Neural progenitor cell (in vitro differentiated cells): ENCODE measurements at places on chromosomes 12 and 14. TPM values are rescaled to one million over a fixed set of nuclear protein-coding genes. Genes with fewer than 3 reads are reported as not detected.

Gene DAO
- not detected in 2 replicates for total RNA-seq

DNA sequence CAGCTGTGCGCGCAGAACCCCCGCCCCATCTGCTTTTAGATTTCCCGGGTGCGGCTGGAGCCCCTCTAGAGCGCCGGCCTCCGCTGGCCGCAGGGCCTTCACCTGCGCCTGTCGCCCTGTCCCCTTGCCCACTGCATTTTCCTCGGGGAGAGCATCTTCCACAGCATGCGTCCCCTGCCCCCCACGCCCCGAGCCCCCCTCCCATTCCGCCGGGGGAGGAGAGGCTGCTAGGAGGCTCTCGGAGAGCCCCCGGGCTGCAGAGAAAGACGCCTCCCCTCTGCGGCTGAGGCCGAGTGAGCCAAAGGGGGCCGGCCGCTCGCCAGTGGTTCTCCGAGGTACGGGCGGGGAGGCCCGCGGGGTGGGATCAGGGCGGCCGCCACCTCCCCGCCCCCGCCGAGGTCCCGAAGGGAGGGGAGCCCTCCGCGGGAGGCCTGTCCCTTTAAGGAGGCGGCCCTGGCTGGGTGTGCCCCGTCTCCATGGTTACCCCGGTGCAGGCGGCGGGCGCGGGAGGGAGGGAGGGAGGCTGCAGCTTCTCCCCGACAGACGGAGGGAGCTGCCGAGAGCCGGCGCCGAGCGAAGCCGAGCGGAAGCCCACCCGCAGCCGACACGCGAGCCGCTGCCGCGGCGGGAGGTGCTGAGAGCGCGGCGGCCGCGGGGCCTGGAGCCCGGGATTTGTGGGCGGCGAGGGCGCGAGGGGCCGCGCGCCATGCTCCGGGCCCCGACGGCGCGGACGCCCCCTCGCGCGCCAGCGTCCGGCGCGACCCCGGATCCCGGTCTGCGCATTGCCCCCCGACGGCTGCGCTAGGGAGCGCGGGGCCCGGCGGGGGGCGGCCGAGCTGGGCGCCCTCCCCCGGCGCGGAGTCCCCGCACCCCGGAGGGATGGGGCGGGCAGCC is at the start of gene KCNH3:
TSS of gene KCNH3 (plus strand) at position 521 of the 894 bp plus-strand sequence. CDS start 387 bp downstream, outside the sequence.
- H3K4me1 ChIP-seq: peaks cover 6% of the 10 kb centered on the region
- H3K4me3 ChIP-seq: peak within 1 kb of the TSS; percentile 49
- H3K27me3 ChIP-seq: peaks cover 95% of the 10 kb centered on the region
- peak; percentile 87 for DNase-seq

DNA sequence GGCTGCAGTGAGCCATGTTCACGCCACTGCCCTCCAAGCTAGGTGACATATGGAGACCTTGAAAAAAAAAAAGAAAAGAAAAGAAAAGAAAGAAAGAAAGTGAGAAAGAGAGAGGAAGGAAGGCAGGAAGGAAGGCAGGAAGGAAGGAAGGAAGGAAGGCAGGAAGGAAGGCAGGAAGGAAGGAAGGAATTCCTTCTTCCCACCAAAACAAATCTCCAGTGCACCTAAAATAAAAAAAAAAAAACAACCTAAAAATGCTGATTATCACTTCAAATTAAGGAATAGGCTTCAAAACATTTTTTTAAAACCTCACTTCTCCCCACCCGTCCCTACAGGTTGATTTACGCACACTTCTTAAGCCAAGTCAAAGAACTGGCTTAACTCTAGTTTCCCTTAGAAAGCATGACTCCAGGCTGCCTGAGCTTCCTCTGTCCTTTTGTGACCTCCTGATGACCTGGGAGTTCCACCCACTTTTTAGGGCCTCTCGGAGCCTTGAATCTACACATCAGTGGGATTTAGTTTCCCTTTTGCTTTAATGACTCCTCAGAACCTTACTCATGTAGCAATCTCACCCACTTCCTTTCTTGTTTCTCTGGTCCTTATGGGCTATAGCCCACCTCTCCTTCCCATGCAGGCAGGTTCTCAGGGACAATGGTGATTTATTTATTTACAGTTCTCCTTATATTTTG is 18.6 kb downstream of the DUSP6 start:
- peaks cover 20% of the 10 kb centered on the region for H3K4me1 ChIP-seq
- peak; percentile 43 for DNase-seq
- H3K27ac ChIP-seq: no peak overlapping the region
- H3K27me3 ChIP-seq: no peaks in the 10 kb centered on the region
- H3K36me3 ChIP-seq: no peaks in the 10 kb centered on the region

GRCh38 chr14:24339284-24340151 is at the start of gene RIPK3:
TSS of gene RIPK3 (minus strand) at chr14:24339991. CDS start at chr14:24339826, 165 bp downstream.
- H3K4me1 ChIP-seq: peaks cover 8% of the 10 kb centered on the region
- no peak within 1 kb of the TSS for H3K27ac ChIP-seq
- no peaks in the 10 kb centered on the region for H3K36me3 ChIP-seq
- H3K27me3 ChIP-seq: peaks cover 100% of the 10 kb centered on the region
- peak within 1 kb of the TSS; percentile 43 for H3K4me3 ChIP-seq
- DNase-seq: peak; percentile 60

Gene FAM186B
- 0.25 TPM in 1 of 2 replicates, not detected in the other for total RNA-seq

DNA sequence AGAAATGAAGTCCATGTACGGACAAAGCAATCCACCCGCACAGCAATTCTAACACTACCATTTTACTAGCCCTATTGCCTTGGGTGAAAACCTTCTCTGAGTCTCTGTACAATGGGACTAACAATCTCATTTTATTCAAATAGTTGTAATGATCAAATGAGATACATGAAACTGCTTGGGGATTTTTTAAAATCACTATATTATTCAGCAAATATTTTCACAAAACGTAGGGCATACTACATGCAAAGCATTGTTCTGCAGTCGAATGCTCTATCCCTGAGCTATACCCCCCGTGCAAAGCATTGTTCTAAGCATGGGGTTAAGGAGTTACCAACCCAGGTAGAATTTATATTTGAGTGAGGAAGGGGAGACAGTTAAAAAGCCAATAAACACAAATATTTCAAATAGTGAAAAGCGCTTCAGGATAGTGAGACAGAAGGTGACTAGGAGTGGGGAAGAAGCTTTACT is 554 bp upstream of the ATF7 start:
- peaks cover 28% of the 10 kb centered on the region for H3K4me1 ChIP-seq
- no peak overlapping the region for H3K27ac ChIP-seq
- no peak for DNase-seq
- H3K27me3 ChIP-seq: no peaks in the 10 kb centered on the region
- peak overlapping the region; percentile 91 for H3K4me3 ChIP-seq

- H3K36me3 ChIP-seq: peaks cover 5% of the 10 kb centered on the region
- peak overlapping the region; percentile 76 for H3K27ac ChIP-seq
- peak; percentile 61 for DNase-seq
- H3K4me3 ChIP-seq: peak overlapping the region; percentile 15
Observed at GRCh38 chr14:63933711-63934110, 80.9 kb downstream of the SYNE2 start.

DNA sequence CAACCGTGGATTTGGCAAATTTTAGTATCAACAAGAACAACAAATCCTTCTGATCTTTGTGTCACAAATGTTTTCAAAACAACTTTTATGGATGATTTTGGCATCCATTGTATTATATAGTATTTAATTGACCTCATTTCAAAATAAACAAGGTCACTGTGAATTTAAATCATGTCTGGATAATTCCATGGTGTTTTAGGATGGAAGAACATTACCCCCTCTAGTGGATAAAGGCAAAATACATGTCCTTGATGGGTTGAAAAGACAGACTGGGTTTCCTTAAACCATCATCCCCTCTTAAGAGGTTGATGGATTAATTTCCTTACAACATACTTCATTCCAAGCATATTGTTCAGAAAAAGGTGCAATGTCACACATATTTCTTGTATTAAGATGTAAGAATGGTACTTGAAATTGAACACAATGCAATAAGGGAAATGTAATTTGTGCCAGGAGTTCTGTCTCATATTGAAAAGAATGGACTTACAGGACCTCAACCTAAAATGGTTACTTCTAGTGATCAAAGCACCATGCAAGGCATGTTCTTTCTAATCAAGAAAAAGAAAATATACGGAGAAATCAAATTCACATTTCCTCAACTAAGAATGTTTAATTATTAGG is 352.0 kb downstream of the BCAT1 start:
- peaks cover 3% of the 10 kb centered on the region for H3K4me1 ChIP-seq
- no peaks in the 10 kb centered on the region for H3K36me3 ChIP-seq
- no peaks in the 10 kb centered on the region for H3K27me3 ChIP-seq
- H3K27ac ChIP-seq: no peak overlapping the region
- H3K4me3 ChIP-seq: no peak overlapping the region

DNA sequence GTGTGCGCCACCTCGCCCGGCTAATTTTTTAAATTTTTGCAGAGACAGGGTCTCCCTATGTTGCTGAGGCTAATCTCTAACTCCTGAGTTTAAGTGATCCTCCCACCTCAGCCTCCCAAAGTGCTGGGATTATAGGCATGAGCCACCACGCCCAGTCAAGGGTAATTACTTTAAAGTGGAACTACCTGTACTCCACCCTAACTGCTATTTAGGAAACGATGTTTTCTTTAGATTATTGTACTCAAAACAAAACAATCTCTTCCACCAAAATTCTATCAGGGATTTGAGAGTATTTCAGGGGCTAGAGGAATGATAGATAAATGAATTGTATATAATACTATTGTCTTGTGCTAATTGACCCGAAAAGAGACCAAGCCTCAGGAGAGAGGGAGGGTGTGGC is 9.6 kb upstream of the BIN2 start:
- DNase-seq: peak; percentile 31
- no peaks in the 10 kb centered on the region for H3K36me3 ChIP-seq
- H3K27me3 ChIP-seq: no peaks in the 10 kb centered on the region
- H3K4me3 ChIP-seq: no peak overlapping the region
- H3K27ac ChIP-seq: peak overlapping the region; percentile 67

Gene HOTAIR
- not detected in 2 replicates for total RNA-seq

DNA sequence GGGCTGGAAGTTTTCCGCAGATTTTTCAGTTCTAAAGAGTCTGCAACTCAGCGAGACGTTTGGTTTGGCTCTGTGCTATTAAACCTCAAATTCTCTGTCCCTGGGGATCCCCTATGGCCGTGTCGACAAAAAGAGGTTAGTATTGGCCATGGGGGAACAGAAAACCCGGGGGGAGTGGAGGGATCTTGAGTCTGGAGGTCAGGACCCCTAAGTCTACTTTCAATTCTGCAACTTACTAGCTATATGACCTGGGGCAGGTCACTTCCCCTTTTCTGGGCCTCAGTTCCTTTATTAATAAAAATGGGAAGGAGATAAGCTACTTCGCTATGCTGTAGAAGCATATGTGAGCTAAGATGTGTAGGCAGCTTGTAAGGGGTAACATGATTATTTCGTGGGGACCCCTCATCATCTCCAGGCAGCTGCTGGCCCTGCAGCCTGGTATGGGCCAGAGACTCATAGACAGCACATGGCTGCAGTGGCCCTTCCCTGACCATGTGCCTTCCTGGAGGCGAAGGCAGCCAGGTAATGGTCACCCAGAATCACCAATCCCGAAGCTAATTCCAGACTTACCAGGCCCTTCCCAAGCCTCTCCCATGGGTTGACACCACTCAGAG is 8.6 kb downstream of the ASB2 start:
- no peaks in the 10 kb centered on the region for H3K27me3 ChIP-seq
- no peaks in the 10 kb centered on the region for H3K36me3 ChIP-seq
- no peak overlapping the region for H3K27ac ChIP-seq
- DNase-seq: no peak
- no peaks in the 10 kb centered on the region for H3K4me1 ChIP-seq
- no peak overlapping the region for H3K4me3 ChIP-seq

Gene KRT3
- not detected in 2 replicates for total RNA-seq

DNA sequence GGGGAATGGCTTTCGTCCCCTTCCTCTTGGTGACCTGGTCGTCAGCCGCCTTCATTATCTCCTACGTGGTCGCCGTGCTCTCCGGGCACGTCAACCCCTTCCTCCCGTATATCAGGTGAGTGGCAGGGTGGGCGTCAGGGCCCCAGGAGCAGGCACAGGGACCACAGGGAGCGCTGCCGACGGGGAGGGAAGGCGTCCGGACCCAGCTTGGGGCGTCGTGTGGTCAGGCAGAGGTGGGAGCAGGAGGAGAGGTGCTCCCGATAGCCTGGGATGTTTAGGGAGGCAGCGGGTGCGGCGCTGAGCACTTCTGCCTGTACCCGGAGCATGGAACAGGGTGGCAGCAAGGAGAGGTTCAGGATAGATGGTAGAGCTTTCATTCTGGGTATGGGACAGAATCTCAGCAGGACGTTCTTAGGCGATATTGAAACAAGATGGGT is 444 bp downstream of the DRAM1 start:
- no peak overlapping the region for H3K27ac ChIP-seq
- peaks cover 27% of the 10 kb centered on the region for H3K27me3 ChIP-seq
- peak overlapping the region; percentile 54 for H3K4me3 ChIP-seq

DNA sequence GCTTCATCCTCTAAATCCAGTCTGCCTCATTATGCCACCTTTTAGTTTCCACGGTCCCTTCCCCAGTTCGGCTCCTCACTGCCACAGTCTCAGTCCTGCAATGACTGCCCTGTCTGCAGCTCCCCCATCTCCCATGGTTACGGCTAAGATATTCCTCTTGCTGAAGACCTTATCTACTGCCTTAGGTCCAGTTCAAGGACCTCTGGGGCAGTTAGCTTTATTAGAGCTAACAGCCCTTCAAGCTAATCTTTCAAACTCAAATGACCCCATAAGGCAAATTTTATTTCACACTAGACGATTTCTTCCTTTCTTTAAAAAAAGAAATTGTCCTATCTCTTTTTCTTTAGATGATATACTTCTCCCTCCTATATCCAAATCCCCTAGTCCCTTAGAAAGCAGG is 214.7 kb downstream of the MON2 start:
- no peak overlapping the region for H3K4me3 ChIP-seq
- no peak for DNase-seq
- H3K27ac ChIP-seq: no peak overlapping the region
- H3K4me1 ChIP-seq: peaks cover 22% of the 10 kb centered on the region
- H3K36me3 ChIP-seq: no peaks in the 10 kb centered on the region

DNA sequence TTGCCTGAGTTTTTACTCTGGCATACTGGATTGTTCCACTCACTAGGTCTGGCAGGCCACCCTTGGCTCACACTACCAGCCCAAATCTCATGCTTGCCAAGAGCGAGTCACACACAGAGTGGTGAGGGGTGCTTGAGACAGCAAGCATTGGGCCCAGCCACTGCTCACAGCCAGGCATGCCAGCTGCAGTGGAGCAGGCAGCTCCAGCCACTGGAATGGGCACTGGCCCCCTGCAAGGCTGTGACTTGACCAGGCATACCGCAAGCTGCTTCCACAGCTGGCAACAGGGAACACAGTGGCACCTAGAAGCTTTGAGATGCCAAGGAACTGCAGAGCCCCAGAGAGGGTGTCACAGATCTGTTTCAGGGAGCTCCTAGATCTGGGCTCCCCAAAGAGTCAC is 488.5 kb downstream of the LRFN5 start:
- H3K4me1 ChIP-seq: no peaks in the 10 kb centered on the region
- H3K27me3 ChIP-seq: no peaks in the 10 kb centered on the region
- DNase-seq: no peak

Gene LTB4R2
- total RNA-seq: 1.8 and 9.0 TPM in 2 replicates
